ENCODE measurements at places on chromosomes 1 and 21.

DNA sequence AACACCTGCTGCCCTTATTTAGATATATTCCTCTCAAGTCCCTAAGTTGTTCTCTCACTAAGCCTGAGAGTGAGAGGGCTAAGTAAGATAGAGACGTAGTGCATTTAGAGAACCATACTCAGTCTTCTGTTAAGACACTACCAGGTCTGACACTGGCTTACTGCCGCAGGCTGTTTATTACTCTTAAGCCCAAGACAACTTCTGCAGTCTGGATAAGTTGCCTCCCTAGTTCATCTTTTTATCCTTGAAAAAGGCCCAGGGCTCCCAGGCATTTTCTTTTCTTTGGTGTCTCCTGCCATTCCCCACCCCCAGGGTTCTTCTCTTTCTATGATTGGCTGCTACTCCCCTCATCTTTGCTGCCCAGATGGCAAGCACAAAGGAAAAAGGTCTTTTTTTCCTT is 38.7 kb downstream of the CACHD1 start:
- DNase-seq = no peak

DNA sequence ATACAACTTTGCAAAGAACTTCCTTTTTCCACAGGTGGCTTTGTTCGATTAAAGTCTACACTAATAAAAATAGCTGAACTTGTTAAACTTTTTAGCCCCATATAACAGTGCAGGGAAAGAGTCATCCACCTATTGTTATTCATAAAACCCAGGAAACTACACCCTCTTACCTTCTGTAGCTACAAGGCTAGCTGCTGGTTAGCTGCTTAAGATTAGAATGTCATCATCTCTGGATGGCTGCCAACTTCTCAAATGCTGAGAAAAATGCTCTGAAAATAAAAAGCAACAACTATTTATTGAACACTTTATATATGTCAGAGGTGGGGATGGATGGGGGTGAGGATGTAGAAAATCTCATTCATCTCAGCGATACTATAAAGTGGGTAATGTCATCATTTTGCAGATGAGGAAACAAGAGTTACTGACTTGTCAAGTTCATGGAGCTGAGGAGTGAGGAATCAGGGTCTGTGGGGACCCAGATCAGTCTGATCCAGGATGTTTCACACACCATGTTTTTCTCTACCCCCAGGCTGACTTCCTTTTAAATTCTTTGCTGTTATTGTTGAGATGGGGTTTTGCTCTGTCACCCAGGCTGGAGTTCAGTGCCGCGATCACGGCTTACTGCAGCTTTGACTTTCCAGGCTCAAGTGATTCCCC is 17.1 kb downstream of the ATP5PF start:
- no peak for DNase-seq

- DNase-seq = no peak
Observed at GRCh38 chr1:44707959-44708831, 22.8 kb downstream of the RNU5D-1 start.

GRCh38 chr1:55559842-55560241 is 344.7 kb upstream of the USP24 start:
- DNase-seq = no peak

DNA sequence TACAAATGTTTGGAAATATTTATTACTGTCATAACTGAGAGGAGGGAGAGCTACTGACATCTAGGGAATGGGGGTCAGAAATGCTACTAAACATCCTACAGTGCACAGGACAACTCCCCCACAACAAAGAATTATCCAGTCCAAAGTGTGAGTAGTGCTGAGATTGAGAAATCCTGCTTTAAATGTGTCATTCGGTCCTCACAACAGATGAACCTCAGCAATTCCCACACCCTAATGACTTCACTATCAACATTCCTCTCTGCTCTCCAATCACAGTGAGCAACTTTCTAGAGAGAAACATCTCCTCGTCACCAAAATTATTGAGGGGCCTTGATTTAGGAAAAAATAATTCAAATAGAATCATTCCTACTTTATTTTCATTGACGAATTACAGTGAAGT is 18.0 kb downstream of the OMA1 start:
- no peak for DNase-seq

- DNase-seq = no peak
Observed at GRCh38 chr21:36549470-36549869, 69.5 kb upstream of the CLDN14 start.

DNA sequence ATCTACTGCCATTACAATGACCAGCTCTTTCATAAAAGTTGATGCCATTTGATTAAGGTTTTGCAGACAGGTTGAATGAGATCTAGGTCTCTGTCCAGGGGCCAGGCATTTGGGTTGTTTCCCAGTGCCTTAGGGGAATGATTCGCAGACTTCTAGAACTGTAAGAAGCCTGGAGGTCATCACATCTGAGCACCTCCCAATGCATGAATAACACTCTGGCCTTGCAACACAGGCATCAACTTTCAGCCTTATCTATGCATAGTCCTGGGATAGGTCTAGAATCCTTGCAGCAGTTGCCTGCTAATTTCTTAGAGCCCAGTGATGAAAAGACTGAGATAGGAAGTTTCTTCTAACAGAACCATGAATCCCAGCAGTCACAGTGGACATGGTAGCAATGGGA is 44.8 kb upstream of the KCND3 start:
- no peak for DNase-seq

GRCh38 chr1:29783508-29784275 is 547.4 kb downstream of the PTPRU start:
- no peak for DNase-seq

DNA sequence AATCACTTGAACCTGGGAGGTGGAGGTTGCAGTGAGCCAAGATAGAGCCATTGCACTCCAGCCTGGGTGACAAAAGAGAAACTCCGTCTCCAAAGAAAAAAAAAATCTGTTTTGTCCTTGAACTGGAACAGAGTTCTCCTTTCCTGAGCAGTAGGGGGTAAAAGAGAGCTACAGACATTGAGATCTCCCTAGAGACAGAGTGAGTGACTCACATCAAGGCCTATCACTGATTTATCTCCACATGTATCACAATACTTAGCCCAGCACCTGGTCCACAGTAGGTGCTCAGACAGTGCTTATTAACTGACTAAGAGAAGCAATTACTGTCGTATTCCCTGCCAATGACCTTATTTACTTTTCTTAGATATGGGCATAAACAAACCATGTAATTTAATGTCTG is 354.1 kb upstream of the C1orf87 start:
- DNase-seq = no peak
